ENCODE measurements at places on chromosomes 4 and X.

- no peak for DNase-seq
These were observed 3.3 kb upstream of the DUSP9 start for GRCh38 chrX:153643431-153644351.

DNA sequence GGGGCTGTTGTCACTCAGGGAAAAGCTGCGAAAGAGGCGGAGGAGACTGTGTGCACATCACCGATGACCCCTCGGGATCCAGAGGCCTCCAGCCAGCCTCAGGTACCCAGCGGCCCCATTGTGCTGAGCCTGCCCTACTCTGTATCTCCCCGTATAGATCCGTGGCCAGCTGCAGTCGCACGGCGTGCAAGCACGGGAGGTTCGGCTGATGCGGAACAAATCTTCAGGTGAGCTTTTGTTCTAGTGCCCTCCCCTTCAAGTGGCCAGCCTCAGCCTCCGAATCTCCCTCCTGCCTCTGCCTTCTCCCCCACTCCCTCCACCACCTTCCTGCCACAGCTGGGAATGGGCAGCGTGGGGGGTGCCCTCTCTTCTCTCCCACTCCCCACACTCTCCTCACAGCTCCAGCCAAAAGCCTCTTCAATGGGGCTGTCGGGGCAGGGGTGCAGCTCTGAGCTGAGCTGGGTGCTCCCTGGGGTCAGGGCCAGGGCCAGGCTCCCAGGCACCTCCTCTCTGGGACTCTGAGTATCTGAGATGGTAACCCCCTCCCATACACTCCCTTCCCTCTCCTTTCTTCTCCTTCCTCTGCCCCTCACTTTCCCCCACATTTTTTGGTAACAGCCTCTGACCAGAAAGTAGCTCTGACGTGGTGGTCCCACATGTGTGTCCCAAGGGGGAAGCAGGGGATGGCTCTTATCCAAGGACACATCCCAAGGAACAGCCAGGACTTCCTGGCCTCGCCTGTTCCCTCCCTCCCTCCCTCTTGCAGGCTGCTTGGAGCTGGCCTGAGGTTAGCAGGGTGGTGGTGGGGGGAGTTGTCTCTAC is 20.4 kb upstream of the UBA1 start:
- DNase-seq = no peak

GRCh38 chr4:8374851-8375649 is 65.5 kb downstream of the ACOX3 start:
- no peak for DNase-seq

DNA sequence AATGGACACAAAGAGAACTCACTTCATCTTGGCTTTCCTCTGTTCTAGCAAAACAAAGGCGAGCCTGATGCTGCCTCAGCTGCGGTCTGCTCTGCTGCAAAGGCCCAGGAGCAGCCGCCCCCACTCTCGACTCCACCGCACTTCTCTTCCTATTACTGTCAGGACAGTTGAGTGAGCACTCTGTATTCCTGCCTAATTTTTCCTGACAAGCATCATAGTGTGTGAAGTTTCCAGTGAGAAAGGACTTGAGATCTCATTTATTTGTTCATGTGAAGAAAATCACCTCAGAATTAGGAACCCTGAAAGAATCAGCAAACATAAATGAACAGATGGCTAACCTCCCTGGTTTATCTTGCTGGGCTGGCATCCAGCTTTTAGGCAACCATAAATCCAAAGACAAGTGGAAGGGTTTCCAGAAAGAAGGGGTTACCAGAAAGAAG is 15.6 kb downstream of the SCARB2 start:
- peak; percentile 50 for DNase-seq

DNA sequence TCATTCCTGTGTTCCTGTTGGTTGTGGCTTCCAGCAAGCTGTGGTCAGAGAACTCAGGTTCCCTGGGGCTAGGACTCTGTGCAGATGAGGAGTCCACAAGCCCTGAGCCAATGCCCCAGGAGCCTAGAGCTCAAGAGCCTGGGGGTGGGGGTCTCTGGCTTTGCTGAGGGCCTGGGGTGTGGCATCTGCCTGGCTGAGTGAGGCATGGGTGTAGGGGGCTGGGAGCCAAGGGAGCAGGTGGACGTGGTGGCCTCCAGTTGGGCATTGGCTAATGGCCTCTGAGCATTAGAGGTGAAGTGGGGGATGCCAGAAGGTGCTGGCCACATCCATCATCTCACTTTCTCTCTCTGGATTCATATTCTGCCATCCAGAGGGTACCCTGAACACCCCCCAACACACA is 5.3 kb upstream of the MAMLD1 start:
- DNase-seq = no peak

DNA sequence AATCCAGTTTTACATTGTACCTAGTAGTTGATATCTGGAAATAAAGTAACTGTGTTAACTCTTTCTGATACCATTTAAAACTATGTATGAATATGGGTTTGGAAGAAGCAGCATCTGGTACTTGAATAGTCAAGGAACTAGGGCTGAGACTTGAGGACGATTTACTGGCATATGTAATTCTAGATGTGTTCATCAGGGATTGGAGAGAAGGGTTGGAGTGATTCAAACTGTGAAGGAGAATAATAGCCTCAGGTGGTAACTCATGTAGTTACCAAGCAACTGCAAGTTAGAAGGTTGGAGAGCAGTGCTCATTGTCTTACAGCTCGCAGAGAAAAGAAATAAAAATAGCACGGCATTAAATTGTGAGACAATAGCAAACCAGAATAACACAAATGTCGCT is 29.5 kb upstream of the TXLNG start:
- DNase-seq = no peak

DNA sequence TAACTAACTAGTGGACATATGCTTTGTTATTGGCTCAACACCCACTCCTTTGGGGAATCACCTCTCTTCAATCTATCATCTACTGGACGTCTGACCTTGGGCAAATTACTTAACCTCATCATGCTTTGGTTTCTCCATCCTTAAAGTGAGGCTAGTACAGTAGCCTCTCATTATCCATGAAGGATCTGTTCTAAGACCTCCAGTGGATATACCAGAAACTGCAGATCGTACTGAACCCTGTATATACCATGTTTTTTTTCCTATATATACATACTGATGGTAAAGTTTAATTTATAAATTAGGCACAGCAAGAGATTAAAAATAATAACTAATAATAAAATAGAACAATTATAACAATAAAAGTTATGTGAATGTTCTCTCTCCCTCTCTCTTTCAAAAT is 56.2 kb downstream of the HMGB3 start:
- DNase-seq = no peak

GRCh38 chr4:41839916-41840854 is 91.7 kb upstream of the PHOX2B start:
- DNase-seq = no peak

DNA sequence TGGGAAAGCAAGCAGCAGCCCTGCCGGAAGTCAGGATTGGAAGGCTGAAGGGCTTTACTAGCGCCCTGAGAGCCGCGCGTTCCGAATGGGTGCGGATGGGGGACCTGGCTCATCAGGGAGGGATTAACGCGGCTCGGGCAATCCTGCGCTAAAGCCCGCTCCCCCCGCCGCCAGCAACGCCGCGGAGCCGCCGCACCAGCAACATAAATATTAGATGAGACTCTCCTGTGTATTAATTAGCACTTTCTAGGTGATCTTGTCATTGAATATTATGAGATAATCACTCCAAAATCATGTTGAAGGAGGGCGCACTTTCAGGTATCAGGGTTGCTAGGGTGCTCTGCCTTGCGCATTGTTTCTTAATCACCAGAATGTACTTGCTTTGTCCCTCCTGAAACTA is 357.2 kb upstream of the FAM241A start:
- no peak for DNase-seq

DNA sequence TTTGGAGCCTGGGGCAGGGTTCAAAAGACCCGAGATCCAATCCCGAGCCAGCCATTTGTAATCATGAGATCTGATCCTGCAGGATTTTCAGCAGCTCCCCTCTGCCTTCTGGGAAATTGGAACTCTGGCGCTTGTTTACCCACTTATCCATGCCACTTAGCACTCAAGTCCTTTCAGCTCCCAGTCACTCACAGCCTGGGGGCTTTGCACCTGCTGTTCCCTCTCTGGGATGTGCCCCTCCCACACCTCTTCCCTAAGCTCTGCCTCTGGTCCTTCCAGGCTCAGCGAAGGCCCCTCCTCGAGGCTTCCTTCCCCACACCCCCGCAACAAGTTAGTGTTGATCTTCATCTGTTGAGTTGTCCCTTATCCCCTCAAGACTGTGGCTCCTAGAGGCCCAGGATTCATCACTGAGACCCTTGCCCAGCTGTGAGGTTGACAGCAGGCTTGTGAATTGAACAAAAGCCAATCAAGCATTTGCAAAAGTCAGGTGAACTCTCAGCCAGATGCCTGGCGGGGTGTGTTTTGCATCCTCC is 99.1 kb upstream of the AFAP1 start:
- DNase-seq = no peak

GRCh38 chrX:118221270-118221669 is 104.7 kb upstream of the KLHL13 start:
- DNase-seq = no peak

DNA sequence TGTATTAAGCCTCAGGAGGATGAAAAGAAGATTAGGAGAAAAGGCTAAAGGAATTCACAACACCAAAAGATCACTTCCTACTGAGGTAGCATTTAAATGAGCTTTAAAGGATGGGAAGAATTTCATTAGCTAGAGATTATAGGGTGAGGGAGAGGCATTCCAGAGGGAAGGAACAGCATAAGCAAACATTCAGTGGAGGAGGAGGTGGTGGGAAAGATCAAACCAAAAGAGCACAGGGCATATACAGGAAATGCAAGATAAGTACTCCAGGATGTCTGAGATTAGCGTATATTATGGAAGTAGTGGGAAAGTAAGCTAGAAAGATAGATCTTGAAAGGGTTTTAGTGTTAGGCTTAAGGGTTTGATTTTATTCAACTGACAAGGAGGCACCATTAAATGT is 84.8 kb downstream of the COL4A6 start:
- DNase-seq = no peak

GRCh38 chrX:17431171-17431570 is 56.2 kb downstream of the NHS start:
- no peak for DNase-seq

- DNase-seq = no peak
These were observed 742.4 kb upstream of the INTU start for GRCh38 chr4:126890383-126890782.

DNA sequence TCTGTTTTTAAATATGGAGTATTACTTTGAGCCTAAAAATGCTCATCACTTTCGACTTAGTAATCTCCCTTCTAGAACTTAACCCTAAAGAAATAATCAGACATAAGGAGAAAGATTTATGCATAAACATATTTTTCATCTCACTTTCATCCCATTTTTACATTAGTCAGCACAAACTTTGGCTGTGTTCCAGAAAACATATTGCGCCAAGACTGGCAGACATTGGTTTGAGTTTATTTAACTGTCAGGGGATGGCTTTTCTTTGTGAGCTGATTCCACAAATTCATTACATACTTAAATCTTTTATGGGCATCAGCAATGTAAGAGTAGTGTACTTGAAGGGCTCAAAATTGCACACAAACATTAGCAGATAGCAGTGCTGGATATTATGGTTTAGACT is 23.7 kb downstream of the MAOA start:
- no peak for DNase-seq

DNA sequence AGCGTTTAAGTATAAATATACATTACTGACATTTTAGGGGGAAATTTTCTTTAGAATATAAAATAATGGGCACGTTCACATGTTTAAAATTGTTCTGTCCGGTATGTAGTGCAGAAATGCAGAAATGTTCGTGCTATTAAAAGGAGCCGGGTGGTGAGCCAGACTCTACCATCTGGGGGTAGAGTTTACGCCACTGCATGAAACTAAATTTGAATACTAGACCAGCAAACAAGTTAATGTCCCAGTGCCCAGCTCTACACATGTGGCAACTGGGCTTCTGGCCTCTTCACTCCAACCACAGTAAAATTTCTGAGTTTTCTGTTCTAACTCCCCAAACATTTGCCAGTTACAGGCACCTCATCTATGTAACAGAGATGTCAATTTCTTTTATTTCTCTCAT is 1453.3 kb upstream of the TENM3 start:
- no peak for DNase-seq

DNA sequence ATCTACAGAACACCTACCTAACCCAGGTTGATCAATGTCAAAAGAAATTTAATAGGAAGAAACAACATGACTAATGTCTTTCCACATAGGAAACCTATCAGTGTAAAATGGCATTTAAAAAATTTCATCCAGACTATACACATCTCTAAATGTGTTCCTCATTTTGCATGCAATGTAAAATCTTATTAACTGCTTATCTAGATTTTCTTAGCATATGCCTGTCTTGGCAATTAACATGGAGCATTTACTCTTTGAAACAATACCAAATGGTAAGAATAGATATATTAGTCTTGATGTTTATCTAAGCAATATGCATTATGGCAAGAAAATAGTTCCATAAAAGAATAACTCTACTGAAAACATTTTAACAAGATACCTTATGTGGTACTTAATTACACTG is 199.8 kb downstream of the TRAM1L1 start:
- DNase-seq = no peak

DNA sequence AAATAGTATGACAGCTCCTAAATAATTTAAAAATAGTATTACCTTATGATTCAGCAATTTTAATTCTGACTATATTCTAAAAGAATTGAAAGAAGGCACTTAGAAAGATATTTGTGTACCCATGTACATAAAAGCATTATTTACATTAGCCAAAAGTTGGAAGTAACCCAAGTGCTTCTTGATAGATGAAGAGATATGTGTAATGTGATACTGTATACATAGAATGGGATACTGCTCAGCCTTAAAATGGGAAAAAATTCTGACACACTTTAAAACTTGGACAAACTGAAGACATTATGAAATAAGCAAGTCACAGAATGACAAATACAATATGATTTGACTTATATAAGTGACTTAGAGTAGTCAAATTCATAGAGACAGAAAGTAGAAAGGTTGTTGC is 112.2 kb downstream of the IDS start:
- DNase-seq = no peak

DNA sequence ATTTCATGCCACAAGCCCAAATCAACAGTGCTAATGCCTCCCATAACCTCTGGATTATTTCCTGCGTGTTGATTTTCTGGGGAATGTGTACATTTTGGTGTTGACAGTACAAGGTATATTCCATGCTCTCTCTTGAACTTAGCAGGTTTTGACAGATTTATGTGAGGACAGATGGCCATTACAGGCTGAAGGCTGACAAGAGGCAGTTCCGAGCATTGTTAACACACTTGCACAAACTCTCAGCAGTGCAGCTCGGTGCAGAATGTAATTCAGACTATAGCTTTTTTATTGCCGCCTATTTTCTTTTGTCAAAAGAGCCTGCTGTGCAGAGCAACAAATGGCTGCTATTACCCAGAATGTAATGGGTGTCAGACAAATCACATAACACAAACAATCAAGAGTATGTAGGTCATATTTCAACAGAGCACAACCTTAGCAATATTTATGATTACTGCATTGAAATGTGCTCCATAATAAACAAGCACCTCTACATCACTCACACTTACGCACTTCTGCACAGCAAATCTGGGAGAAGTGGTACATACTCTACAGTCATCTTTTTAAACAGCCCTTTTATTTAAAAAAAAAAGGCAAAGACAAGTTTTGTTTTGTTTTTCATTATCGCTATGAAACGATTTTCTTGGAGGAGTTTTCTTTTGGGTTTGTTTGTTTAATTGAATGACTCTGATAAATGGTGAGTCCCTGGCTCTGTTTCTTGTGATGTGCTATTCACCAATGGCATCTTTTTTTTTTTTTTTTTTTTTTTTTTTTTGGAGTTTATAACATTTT is 71.6 kb downstream of the PPARGC1A start:
- DNase-seq = no peak

GRCh38 chr4:56200275-56200674 is 187.0 kb downstream of the AASDH start:
- no peak for DNase-seq
